T-helper 2 cell treated with Interferon-gamma antibody and Interleukin-4, amounts not matched to agents 100 ng/mL and 5 ng/mL, for 36 hours (primary cell): ENCODE measurements at places on chromosomes 7 and 10. TPM values are rescaled to one million over a fixed set of nuclear protein-coding genes. Genes with fewer than 3 reads are reported as not detected.

SEMA3D gene
- total RNA-seq, result not detected in 2 replicates

HOXA4 gene
- total RNA-seq, result 0.16 TPM in 1 of 2 replicates, not detected in the other

CRYGN gene
- not detected in 2 replicates for total RNA-seq

FEZF1 gene
- not detected in 2 replicates for total RNA-seq

FOXP2 gene
- not detected in 2 replicates for total RNA-seq

CTBP2 gene
- 0.23 TPM in 2 replicates for total RNA-seq

MYL10 gene
- total RNA-seq, result not detected in 2 replicates

CCDC3 gene
- 0.07 and 0.09 TPM in 2 replicates for total RNA-seq

POU6F2 gene
- total RNA-seq, result not detected in 2 replicates

SLC18A3 gene
- not detected in 2 replicates for total RNA-seq

TRIM73 gene
- 10.5 and 11.1 TPM in 2 replicates for total RNA-seq

DYNC1I1 gene
- total RNA-seq, result not detected in 2 replicates

CAMK2B gene
- total RNA-seq, result 0.27 and 0.30 TPM in 2 replicates

DOCK1 gene
- 0.41 and 0.64 TPM in 2 replicates for total RNA-seq

VPS37D gene
- 0.14 TPM in 1 of 2 replicates, not detected in the other for total RNA-seq

ANXA7 gene
- 115 and 117 TPM in 2 replicates for total RNA-seq

A1CF gene
- total RNA-seq, result not detected in 2 replicates

ELN gene
- not detected in 2 replicates for total RNA-seq

MMD2 gene
- not detected in 2 replicates for total RNA-seq

IL2RA gene
- 239 and 245 TPM in 2 replicates for total RNA-seq

MCM10 gene
- total RNA-seq, result 61.7 and 65.0 TPM in 2 replicates

BNIP3 gene
- total RNA-seq, result 39.9 and 41.0 TPM in 2 replicates

UTF1 gene
- total RNA-seq, result not detected in 2 replicates
